ENCODE measurements at places on chromosomes 16 and 17.

GRCh38 chr16:22122239-22122638, 29.9 kb downstream of the VWA3A start:
- no peak for ATAC-seq

DNA sequence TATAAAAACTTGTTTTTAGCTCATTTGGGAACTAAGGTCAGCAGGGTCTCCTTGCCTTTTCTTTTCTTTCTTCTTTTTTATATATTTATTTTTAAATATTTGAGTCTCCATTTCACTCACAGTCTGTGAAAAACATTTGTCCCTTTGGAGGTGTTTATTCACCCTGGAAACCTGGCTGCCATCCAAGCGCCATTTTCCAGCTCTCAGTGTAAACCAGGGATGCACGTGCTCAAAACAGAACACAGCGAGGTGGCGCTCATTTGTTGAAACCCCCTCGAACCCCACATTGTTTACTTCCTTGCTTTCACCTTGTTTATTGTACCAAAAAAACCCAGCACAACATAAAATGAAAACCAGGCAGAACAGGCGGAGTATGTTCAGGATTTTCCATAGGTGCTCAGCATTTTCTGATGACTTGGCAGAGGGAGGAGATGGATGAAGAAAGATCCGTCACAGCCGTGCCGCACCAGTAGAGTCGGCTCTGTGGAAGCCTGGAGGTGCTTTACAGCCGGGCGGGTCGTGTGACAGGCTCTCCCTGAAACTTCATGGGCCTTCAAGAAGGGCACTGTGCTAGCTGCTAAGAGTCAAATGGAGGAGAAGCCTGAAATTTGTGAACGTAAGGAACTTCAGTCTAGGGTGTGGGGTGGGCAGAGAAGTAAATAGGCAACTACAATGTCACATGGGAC, 284.4 kb downstream of the FOXL1 start:
- ATAC-seq: no peak

- ATAC-seq: no peak
Measured at GRCh38 chr16:12583237-12583897, 220.3 kb downstream of the CPPED1 start.

GRCh38 chr16:68072038-68072695, 13.0 kb upstream of the NFATC3 start:
- ATAC-seq: no peak

DNA sequence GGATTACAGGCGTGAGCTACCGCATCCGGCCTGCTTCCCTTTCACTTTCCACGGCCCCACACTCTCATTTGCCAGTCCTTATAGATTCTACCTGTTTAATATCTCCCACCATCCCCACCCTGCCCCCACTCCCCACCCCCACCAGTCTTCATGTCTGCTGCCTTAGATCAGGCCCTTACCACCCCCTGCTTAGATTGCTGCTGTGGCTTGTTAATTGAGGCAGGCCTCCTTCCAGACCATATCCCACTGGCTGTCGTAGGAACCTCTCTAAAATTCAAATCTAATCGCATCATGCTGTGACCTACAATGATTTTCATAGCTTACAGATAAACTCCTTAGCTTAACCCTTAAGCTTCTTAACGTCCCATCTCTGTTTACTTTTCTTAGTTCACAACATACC, 4.9 kb downstream of the IQCK start:
- ATAC-seq: no peak

DNA sequence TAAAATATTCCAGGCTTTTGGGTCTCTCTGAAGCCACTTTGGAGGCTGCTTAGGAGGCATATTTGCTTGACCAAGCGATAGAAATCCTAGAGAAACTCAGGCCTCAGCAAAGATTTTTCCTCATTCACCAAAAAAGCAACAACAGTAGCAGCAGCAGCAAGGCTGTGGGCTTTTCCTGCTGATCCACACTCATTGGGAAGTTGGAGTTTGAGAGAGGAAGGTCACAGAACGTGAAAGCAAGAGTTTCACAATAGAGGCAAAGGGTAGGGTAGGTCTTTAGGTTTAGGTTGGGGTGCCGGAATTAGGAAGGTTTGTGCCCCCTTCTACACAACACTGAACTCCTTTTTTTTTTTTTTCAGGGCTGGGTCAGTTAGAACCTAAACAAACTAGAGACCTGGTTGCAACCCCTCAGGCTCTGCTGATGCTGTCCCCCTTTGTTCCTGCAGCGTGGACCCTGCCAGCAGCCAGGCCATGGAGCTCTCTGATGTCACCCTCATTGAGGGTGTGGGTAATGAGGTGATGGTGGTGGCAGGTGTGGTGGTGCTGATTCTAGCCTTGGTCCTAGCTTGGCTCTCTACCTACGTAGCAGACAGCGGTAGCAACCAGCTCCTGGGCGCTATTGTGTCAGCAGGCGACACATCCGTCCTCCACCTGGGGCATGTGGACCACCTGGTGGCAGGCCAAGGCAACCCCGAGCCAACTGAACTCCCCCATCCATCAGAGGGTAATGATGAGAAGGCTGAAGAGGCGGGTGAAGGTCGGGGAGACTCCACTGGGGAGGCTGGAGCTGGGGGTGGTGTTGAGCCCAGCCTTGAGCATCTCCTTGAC, 2.0 kb downstream of the TMUB2 start:
- ATAC-seq: no peak
